Stimulated activated CD4-positive, alpha-beta T cell treated with anti-CD3 and anti-CD28 coated beads, TNF-alpha, amount 100 ng/mL, for 48 hours (primary cell): ENCODE measurements at places on chromosomes 5 and 9.

DNA sequence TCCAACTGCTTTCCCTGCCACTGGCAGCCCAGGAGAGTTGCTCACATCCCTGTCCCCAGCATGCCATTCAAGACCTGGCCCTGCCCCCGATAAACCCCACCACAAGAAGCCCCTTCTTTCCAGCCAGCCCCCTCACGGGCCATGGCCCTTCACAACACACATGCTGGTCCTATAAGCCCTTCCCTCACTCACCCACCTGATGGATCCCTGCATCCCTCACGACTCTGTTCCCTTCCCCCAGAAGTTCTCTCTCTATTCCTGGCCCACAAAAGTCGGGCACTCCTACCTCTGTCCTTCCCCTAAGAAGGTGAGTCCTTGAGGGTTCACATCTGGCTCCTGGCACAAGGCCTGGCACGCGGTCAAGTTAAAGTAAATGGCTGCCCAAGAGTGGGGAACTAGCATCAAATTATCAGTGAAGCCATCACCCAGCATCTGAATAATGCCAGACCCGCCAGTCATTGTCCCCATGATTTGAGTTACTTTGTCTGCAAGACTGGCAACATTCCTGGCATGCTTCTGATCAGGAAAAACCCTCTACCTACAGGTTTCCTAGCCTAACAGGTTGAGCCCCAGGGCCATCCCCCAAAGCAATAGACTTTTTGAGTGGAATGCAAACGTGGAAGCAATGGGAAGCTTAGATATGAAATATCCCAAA is 65.9 kb downstream of the CRB2 start:
- DNase-seq, result no peak

DNA sequence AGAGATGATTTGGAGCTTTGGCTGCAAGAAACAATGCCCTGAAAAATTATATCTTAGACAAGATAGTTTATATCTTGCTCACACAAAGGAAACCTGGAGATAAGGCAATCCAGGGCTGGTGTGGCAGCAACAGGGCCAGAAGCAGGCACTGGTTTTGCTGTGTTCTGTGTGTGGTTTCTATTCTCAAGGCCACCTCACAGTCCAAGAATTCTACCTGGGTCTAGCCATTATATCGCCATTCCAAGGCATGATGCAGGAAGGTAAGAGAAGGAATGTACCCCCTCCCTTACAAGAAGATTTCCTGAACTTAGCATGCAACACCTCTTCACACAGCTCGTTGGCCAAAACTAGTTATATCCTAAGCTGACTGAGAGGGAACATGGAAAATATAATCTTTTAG is 74.5 kb upstream of the MEGF10 start:
- no peak for DNase-seq

DNA sequence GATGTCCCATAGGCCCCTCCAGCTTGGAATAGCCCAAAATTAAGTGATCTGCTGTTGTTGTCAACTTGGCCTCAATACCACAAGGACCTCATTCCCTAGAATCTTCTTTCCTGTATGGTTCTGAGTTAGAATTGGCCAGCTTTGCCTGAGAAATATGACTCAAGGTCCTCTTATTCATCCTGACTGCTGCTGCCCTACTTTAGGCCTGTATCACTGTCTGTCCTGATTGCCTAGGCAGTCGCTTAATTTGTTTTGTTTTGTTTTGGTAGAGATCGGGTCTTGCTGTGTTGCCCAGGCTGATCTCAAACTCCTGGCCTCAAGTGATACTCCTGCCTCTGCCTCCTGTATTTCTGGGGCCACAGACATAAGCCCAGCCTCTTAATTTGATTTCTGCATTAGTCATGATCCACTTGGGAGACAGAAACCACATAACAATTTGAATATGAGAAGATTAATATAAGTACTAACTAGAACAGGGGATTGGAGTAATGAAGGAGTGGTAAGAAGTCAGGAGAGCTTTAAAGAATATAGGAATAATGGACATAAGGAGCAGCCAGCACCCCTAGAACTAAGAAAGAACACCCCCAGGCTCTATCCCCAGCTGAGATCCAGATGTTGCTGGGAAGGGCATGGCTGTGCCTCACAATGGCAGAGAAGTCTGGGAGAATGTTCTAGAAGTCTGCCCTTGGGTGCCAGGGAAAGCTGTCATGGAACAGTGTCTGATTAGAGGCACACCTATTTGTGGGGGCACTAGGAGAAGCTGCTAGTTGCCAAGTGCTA is 4.6 kb downstream of the TEX53 start:
- no peak for DNase-seq

- DNase-seq, result no peak
Observed at GRCh38 chr9:115442054-115442453, 324.1 kb upstream of the TNC start.

GRCh38 chr5:168327019-168327421 is 35.6 kb downstream of the WWC1 start:
- no peak for DNase-seq

- DNase-seq, result no peak
Observed at GRCh38 chr5:2919310-2920018, 168.0 kb upstream of the IRX2 start.
